ENCODE measurements at places on chromosomes 6 and 20.

DNA sequence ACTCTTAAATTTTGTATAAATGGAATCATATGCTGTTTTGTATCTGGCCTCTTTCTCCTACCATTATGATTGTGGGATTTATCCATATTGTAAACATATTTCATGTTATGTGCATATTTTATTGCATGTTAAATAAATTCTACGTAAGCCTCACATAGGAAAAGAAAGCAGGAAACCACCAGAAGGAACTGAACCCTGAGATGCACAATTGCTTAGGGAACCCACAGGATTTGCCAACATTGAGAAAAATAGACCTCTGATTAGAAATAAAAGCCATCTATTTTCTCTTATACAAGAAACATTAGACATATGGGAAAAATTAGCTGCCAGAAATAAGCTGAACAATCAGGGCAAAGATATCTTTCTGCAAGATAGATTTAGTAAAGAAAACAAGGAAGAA, 111.2 kb upstream of the CARMIL1 start:
- no peak overlapping the region for H3K27ac ChIP-seq
- no peak overlapping the region for H3K4me3 ChIP-seq
- no peak for DNase-seq
- 0 out of 2 replicates have a peak, but pooled peaks cover 2% of the 10 kb centered on the region for H3K36me3 ChIP-seq
- no peaks in the 10 kb centered on the region for H3K4me1 ChIP-seq

- H3K4me3 ChIP-seq, result peak overlapping the region; percentile 89
- no peak overlapping the region for H3K27ac ChIP-seq
- H3K36me3 ChIP-seq, result no peaks in the 10 kb centered on the region
- H3K27me3 ChIP-seq, result no peaks in the 10 kb centered on the region
Measured at GRCh38 chr6:12008366-12009179, 3.5 kb upstream of the HIVEP1 start.

DNA sequence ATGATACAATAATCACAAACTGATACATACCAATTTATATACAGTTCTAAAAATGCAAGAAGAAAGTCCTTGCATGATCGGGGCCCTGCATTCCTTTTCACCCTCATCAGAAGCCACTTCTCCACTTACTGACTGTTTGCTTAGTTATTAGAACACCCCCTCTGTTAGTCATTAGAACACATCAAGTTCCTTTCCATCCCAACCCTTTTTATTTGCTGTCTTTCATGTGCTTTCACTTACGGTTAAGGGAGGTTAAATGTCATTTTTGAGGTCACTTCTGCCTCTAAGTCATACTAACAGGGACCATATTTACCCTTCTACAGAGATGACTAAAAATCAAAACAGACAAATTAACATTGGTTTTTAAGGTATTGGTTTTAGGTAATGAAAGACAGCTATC, 149.1 kb downstream of the LMBRD1 start:
- no peak overlapping the region for H3K27ac ChIP-seq
- no peaks in the 10 kb centered on the region for H3K4me1 ChIP-seq
- no peak overlapping the region for H3K4me3 ChIP-seq
- no peak for DNase-seq

DNA sequence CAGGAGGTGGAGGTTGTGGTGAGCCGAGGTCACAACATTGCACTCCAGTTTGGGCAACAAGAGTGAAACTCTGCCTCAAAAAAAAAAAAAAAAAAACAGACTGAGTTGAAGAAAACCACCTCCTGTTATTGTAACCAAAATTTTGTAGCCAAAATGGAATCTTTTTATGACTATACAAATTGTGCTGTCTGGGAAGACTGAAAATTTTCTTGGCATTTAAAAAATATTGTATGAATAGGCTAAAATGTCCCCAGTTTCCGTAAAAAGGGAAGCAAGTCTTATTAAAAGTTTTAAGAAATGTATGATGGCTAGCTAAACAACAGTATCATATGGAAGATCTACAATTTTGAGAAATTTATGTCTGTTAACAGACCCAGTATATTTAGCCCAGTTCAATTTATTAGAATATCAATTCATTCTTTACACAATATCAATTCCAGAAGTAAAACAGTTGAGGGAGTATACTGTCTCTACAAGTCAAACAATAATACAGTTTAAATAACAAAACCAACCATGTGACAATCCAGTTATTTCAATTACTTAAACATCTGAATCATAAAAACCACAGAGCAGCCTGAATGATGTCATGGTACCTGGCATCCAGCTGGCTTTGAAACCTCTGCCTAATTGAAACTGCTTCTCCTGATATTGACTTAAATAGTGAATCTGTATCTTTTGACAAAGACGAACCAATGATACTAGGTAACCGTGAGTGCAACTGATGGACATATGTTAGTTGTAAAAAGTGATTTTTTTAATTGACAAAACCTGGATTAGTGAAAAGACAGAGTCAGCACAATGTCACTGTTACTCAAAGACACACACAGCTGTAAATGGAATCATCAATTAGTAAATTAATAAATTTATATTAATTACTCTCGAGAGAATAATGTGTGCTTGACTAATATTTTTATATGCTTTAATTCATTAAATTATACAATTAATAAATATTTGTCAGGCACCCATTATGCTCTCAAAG, 166.6 kb upstream of the MARCKS start:
- no peaks in the 10 kb centered on the region for H3K36me3 ChIP-seq
- no peak overlapping the region for H3K4me3 ChIP-seq
- no peak for DNase-seq
- H3K27ac ChIP-seq, result no peak overlapping the region
- no peaks in the 10 kb centered on the region for H3K4me1 ChIP-seq

DNA sequence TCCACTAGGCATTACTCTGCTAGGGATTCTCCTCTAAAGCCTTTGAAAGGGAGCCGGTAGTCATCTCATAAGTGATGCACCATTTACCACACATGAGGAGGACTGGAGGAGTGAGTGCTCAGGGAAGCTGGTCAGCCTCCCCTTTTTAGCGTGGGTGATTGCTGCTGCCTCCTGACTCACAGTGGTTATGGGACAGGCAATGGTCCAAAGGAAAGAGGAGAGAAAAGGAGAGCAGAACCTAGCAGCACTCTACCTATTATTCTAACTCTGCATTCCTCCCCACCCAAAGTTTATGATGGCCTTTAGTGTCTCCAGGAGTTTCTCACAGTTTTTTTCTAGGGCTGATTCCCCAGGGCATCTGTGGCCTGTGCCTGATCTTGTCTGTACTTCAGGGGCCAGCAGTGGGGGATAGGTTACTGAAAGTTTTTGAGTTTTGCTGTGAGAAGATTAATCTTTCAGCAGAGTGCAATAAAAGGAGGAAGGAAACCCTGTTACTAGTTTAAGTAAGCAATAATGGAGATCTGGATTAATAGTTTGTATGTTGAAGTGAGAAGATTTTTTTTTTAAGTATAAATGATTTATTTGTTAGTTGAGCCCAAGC, 36.4 kb upstream of the GCLC start:
- H3K4me3 ChIP-seq, result no peak overlapping the region
- H3K36me3 ChIP-seq, result no peaks in the 10 kb centered on the region
- H3K4me1 ChIP-seq, result no peaks in the 10 kb centered on the region
- no peak for DNase-seq
- H3K27ac ChIP-seq, result no peak overlapping the region
- H3K27me3 ChIP-seq, result no peaks in the 10 kb centered on the region

DNA sequence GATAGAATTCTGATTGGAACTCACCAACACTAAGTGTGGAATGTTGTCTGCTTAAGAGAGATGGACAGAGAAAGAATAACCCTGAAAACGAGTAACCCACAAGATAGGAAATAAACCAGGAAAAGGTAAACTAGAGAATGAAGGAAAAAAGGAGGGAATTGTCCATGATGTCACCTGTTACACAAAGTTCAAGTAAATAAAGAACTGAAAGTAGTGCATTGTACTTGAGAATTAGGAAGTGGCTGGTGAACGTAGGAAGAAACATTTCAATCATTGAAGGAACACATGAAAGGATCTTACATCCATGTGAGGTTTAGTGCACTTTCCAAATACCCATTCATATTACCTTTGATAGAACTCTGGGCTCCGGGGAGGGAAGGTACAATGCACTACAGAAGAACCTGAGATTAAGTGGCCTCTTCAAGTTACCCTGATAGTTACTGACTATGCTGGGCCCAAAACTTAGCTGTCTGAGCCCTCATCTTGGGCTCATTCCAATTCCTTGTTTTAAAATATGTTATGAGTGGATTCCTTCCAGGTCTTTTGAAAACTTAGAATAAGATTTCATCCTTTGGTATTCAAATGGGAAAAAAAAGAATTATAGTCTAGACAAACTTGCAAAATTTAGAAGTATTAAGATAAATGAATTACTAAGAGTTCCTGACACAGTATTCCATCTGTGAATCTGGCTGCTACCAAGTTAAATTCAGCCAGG, 1.1 kb upstream of the STX7 start:
- H3K4me1 ChIP-seq, result no peaks in the 10 kb centered on the region
- no peak overlapping the region for H3K27ac ChIP-seq
- DNase-seq, result no peak
- no peaks in the 10 kb centered on the region for H3K27me3 ChIP-seq
- no peaks in the 10 kb centered on the region for H3K36me3 ChIP-seq
- peak overlapping the region; percentile 91 for H3K4me3 ChIP-seq

GRCh38 chr20:62832951-62833391, 16.1 kb downstream of the COL9A3 start:
- H3K27me3 ChIP-seq, result no peaks in the 10 kb centered on the region
- peaks cover 2% of the 10 kb centered on the region for H3K4me1 ChIP-seq
- peaks cover 2% of the 10 kb centered on the region for H3K36me3 ChIP-seq
- no peak for DNase-seq

DNA sequence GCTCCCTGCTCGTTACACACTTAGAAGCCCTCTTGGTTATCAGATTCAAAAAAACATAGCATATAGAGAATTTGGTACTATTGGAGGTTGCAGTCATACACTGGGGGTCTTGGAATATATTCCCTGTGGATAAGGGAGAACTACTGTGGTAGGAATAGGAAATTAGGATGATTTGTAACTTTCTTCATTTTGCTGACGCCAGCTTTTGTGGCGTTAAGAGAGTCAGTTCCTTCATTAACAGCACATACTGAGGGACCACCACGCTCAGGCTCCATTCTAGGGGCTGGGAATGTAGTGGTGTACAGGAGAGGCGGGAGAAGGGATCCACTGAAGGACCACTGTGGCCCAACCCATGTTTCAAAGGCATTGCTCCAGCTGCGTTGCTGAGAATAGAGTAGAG, 140.3 kb downstream of the MBOAT1 start:
- no peak for DNase-seq
- no peak overlapping the region for H3K4me3 ChIP-seq
- H3K27ac ChIP-seq, result no peak overlapping the region
- no peaks in the 10 kb centered on the region for H3K4me1 ChIP-seq
- H3K36me3 ChIP-seq, result peaks cover 24% of the 10 kb centered on the region
- H3K27me3 ChIP-seq, result no peaks in the 10 kb centered on the region

- H3K27me3 ChIP-seq, result no peaks in the 10 kb centered on the region
- H3K36me3 ChIP-seq, result no peaks in the 10 kb centered on the region
- no peak for DNase-seq
- H3K27ac ChIP-seq, result no peak overlapping the region
- H3K4me1 ChIP-seq, result 0 out of 2 replicates have a peak, but pooled peaks cover 2% of the 10 kb centered on the region
- no peak overlapping the region for H3K4me3 ChIP-seq
Measured at GRCh38 chr6:138115877-138116660, 8.8 kb upstream of the PERP start.

DNA sequence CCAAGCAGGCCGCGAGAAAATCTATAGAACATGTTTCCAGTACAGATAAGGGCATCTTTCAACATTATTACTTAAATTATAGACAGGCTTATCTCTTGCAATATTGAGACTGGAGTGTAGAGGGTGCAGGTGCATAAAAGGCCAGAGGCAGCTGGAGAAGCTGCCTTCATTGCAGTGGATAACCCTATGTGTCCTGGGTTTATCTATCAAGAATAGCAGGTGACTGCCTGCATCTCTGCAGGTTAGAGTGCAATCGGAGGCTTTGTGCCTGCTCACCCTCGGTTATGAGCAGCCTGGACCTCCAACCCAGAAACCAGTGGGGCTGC, 28.7 kb upstream of the ECI2 start:
- DNase-seq, result no peak
- H3K27ac ChIP-seq, result no peak overlapping the region
- no peaks in the 10 kb centered on the region for H3K27me3 ChIP-seq
- no peak overlapping the region for H3K4me3 ChIP-seq
- H3K4me1 ChIP-seq, result peaks cover 2% of the 10 kb centered on the region

DNA sequence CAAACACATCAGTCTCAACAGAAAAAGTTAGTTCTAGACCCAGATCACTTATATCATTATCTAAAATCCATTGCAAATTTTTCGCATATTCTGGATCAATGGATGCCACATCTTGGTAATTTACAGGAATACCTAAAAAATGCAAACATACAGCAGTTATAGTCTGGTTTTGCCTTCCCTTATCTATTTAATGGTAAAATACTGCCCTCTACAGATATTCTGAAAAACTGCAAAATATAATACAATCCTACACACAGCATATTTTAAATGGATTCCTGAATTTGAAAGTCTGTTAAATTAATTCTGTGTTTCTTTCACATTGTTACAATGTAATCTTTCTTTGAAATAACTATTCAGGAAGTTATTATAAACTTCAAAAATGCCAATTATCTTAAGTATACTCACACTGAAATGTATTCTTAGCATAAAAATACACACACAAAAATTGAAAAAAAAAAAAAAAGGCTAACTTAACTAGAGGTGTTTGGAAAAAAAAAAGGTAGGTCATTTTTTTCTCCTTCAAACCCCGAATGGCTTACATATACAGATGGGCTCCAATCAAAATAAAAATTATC, 88.4 kb downstream of the HACE1 start:
- no peaks in the 10 kb centered on the region for H3K27me3 ChIP-seq
- DNase-seq, result no peak
- no peak overlapping the region for H3K4me3 ChIP-seq
- no peaks in the 10 kb centered on the region for H3K36me3 ChIP-seq

DNA sequence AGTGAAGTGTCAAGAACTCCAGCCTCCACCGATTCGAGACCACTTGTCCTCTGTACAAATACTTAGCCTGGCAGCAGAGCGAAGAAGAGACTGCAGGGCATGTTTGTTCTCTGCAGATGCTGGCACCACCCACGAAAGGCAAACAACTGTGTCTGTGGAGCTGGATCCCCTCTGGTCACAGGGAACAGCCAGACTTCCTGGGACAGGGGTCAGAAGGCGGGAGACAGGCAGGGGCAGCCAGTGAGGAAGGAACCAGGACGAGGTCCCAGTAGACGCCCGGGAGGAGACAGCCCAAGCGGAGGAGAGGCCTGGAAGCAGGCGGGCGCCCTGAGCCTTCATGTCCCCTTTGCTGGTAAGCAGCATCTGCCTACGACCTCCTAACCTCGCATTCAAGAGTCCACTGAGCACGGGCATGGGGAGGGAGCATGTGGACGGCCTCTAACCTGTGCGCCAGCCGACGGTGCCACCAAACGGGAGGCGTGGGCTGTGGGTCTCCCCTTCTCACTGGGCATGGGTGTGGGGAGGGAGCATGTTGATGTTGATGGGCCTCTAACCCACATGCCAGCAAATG, 265.5 kb downstream of the DLL1 start:
- H3K27me3 ChIP-seq, result no peaks in the 10 kb centered on the region
- H3K36me3 ChIP-seq, result no peaks in the 10 kb centered on the region
- no peak for DNase-seq
- H3K27ac ChIP-seq, result no peak overlapping the region
- no peak overlapping the region for H3K4me3 ChIP-seq
- no peaks in the 10 kb centered on the region for H3K4me1 ChIP-seq

Measured in H9 (cell line).